ENCODE measurements at places on chromosomes 4 and X.

DNA sequence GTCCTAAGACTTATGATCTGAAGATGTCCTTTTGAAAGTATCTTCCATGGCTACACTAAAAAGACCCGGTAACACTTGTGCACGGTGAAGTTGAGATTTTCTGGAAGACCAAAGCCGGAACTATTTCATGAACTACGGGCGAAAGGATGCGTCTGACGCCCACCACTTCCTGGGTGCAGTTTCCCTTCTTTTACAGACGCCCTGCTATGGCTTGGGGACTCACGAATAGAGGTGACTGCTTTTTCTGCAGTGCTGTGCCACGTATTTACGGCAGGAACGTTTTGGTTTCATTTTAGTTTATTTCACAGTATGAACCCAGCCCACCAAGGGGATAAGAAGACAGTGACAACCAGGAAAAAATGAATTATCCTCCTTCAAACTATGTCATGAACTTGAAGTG, 180.4 kb downstream of the AFAP1 start:
- no peak for DNase-seq

GRCh38 chr4:45155081-45155777, 428.9 kb upstream of the GNPDA2 start:
- no peak for DNase-seq

DNA sequence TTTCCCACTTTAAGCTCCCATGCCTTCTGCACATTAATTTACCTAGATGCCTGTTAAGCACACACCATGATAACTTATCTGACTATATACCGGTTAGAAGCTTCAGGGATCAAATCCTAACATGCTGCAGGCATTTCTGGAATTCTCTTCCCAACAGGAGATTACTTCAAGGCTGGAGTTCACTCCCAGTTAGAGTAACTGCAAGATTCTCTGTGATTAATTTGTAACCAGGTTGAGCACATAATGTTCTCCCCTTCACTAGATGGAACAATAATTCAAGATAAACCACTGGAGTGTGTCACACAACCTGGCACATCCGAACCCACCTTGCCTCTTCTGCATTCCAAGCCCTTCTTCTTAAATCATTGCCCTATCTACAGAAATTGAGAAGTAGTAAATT, 11.8 kb upstream of the UGT2A3 start:
- no peak for DNase-seq

DNA sequence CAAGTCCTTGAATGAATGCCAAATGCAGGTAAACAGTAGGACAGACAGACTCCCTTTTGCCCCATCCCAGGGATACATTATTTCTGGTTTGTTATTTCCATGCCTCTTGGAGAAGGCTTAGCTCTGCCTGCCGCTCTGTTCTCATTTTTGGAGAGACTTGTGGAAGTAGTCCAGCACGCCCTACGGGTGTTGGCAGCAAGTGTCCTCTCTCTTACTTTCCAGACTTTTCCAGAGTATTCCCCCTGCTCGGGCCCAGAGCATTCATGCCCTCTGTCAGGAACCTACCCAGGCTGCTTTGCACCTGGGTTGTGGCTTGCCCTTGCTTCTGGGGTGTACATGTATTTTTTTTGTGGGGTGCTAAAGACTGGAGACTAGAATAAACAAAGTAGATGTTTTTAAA, 15.3 kb downstream of the SLC34A2 start:
- no peak for DNase-seq

- DNase-seq, result no peak
Observed at GRCh38 chr4:143023239-143023918, 161.3 kb upstream of the USP38 start.

GRCh38 chr4:133147921-133148689, 989 bp upstream of the PCDH10 start:
- DNase-seq, result no peak

- no peak for DNase-seq
Observed at GRCh38 chrX:71105628-71106027, 912 bp downstream of the CXorf65 start.

DNA sequence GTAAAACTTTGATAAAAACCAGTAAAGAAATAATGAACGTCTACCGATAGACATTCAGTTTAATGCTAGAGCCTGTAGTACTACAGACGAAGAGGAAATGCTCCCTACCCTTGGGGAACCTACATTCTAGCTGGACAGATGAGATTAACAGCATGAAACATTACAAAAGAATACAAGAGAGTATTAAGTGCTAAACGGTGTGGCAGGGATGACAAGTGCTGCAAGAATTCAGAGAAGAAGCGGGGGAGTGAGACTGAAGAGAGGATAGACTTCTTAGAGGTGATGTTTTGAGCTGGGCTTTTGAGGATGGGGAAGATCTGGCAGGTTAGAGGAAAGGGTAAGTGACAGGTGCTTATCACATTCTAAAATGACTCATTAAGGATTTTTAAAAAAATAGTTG, 52.6 kb upstream of the ESX1 start:
- no peak for DNase-seq

DNA sequence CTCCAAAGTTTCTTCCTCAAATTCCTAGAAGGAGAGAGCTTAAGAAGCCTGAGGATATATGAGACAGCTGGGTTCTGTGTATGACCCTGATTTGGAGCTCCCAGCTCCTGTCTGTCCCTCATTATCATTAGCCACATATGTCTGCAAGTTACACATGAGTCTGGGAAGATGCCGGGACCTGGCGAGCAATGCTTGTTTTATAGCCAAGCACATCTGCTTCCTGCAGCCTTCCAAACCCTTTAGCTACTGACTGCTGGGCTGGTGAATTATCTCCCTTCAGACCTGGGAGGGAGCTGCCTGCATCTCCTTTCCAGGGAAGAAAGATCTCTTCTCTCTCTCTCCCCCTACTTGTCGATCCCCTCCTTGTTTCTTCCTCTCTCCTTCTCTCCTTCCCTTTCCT, 556.7 kb upstream of the BOD1L1 start:
- DNase-seq, result no peak

DNA sequence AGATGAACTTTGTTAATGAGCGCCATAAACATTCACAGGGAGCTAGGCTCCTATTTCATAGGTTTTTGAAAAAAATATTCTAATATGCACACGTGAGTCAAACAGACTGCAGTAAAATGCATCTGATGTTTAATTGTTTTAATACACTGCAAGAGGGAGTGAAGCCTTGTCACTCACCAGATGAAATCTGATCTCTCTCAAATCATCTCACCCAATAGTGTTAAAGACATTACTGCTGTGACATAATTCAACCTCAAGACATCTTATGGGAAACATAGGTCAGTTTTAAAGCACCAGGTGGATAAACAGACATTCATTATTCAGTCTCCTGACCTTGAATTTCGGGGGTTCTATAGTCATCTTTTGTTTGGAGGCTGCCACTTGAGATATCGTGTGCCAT, 148.3 kb downstream of the MAML3 start:
- no peak for DNase-seq

DNA sequence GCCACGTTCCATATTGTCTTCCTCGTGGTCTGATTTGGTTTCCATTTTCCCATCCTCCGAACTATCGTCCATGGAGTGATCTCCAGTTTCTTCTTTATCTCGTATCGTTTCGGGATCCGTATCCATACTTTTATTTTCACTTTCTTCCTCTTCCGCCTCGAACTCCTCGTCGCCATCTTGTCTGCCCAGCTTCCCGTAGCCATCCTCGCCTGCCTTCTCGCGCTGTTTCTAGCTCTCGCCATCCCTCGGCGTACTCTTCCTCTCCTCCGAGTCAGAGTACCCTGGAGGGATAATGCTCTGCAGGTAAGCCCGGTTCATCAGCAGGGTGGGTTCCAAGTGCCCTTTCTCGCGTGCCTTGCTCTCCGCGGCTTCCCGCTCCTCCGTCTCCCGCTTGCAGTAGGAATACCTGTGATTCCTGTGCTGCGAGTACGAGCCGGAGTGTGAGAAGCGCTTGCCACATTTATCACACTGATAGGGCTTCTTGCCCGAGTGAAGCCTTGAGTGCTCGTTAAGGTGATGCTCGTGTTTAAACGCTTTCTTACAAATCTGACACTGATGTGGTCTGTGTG, 134.5 kb upstream of the TAPT1 start:
- DNase-seq, result no peak

- DNase-seq, result no peak
Observed at GRCh38 chrX:15177316-15177715, 92.6 kb downstream of the ASB9 start.

DNA sequence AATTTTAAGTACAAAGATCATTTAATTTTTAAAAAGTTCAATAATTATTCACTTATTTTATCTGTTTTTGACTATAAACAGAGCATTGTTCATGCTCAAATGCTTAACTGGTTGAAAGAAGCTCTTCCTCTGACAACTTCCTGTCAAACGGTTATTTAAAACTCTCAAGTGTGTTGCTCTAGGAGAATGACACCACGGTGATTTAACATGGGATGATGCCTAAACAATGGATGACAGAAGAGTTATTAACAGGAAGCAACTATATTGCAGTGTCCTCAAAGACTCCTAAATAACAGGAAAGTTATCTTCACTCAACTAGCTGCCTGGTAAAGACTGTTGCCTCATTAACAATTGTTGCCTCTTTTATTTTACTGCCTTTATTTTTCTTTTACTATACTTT, 509.6 kb downstream of the PACRGL start:
- no peak for DNase-seq

GRCh38 chr4:165813606-165814005, 59.4 kb upstream of the TLL1 start:
- DNase-seq, result no peak

GRCh38 chrX:128020701-128021100, 31.5 kb downstream of the ACTRT1 start:
- no peak for DNase-seq

- no peak for DNase-seq
Observed at GRCh38 chr4:7214359-7214758, 22.0 kb downstream of the SORCS2 start.

- DNase-seq, result no peak
Observed at GRCh38 chr4:121253961-121254360, 89.8 kb upstream of the TNIP3 start.

DNA sequence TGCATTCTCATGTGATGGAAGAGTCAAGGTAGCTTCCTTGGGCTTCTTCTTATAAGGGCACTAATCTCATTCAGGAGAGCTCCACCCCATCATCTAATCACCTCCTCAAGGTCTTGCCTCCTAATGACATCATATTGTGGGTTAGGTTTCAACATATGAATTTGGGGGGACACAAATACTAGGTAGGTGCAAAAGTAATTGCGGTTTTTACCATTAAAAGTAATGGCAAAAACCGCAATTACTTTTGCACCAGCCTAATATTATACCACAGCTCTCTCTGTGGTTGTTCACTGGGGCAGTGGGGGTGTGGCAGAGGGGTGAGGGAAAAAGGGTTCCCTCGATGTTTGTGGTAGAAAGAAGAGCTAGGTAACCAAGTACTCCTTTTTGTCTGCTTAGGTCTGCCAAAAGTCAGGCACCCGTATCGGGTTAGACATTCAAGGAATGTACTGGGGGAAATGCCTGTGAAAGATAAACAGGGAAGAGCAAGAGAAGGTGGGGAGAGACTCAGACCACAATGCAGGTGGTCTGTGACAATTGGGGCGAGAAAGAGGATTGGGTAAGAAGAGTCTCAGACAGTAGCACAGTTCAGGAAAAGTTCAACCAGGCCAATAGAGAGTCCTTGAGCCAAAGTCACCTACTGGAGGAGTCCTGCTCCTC, 78.9 kb upstream of the MTM1 start:
- DNase-seq, result no peak

DNA sequence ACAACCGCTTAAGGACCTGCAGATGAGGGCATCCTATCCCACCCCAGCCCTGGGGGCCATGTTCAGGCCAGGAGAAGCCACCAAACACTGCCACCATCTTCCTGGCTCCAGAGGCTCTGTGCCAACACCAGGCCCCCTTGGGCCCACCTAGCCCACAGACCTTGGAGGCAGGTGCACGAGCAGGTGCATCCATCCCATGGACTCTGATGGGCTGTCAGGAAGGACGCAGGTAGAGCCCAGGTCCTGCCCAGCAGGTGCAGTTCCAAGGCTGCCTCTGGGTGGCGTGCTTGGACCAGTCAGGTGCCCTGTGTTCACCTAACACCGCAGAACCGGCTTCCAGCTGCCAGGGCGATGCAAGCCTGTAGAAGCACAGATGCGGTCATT, 22.8 kb upstream of the PDE6B start:
- no peak for DNase-seq

DNA sequence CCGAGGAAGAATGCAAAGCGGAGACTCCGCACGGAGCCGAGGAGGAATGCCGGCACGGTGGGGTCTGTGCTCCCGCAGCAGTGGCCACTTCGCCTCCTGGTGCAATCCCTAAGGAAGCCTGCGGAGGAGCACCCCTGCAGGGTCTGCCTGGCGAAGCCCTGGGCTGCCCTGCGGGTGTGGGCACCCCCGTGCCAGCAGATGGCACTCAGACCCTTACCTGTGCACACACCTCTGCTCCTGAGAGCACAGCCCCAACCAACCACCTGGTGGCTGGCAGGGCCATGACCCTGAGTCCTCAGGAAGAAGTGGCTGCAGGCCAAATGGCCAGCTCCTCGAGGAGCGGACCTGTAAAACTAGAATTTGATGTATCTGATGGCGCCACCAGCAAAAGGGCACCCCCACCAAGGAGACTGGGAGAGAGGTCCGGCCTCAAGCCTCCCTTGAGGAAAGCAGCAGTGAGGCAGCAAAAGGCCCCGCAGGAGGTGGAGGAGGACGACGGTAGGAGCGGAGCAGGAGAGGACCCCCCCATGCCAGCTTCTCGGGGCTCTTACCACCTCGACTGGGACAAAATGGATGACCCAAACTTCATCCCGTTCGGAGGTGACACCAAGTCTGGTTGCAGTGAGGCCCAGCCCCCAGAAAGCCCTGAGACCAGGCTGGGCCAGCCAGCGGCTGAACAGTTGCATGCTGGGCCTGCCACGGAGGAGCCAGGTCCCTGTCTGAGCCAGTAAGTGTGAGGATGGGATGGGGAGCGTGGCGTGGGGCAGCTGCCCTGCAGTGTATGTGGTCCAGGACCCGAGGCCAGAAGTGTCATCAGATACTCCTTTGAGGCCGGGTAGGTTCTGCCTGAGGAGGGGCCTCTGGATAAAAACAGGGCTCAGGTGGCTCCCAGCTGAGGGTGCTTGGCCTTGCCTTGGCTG, 7.0 kb downstream of the TACC3 start:
- peak; percentile 46 for DNase-seq

DNA sequence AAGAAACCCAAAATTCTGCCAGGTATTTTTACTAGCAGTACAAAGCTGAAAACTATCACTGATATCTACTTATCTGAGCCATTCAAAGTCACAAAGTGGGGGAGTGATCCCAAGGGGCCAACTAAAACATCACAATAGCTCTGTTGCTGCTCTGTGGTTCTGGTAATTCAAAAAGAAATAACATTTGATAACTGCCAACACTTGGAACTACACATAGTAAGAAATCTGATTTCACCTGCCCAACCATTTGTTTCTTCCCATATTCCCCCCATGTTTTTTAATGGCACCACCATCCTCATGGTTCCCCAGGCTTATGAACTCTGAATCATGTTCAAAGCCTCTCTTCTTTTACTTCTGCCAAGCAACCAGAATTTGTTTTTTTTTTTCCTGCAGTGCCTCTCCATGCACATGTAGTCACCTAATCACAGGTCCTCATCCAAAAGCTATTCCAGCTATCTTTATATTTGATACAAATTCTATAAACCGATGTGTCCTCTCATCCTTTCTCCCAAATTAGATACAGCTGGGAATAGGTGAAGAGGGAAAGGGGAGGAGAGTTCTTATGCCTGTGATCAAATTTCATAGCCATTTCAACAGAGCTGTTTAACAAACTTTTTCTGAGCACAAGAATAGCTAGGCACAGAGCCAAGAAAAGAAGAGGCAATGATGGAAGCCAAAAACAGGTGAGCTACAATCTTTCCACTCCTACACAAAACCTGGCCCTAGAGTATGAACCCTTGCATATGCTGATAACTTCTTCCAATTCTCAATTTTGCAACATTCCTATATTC, 7.7 kb downstream of the AMMECR1 start:
- DNase-seq, result no peak

GRCh38 chr4:101651778-101652177, 138.8 kb upstream of the BANK1 start:
- DNase-seq, result no peak

Data from left lobe of liver (tissue), 2 donors.